NCI-H1436 treated with DMSO at 0.1 percent for 48 hours (cell line): ENCODE measurements at places on chromosomes 16 and 17.

DNA sequence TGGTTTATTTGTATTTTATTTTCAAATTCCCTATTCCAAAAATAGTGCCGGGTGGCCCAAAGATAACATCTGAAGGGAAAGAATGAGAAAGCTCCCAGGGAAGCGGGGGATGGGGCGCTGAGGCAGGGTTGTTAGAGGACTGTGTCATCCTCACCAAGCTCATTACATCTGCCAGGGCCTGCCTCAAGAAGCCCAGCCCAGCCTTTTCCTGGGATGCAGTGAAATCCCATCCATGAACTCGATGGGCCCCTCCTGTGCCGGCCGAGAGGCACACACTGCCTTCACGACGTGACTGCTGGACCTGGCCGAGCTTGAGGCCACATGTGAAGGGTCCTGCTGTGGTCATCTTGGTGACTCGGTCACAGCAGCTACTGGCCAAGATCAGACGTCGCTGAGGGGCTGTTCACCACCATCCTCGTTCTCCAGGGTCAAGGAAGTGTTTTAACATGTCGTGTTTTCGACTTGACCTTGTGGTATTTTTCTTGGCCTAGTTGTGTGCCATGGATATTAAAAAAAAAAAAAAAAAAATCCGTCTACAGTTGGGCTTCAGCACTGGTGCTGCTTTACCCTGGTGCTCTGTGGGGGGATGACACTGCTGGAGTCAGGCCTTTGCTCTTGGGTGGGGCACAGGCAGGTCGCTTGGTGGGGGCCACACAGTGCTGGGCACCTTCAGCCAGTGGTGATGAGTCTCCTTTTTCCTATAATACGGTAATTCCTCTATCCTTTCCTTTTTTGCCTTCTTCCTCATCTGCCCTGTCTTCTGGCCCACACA is 4.9 kb downstream of the TIMM22 start:
- no peak for DNase-seq

DNA sequence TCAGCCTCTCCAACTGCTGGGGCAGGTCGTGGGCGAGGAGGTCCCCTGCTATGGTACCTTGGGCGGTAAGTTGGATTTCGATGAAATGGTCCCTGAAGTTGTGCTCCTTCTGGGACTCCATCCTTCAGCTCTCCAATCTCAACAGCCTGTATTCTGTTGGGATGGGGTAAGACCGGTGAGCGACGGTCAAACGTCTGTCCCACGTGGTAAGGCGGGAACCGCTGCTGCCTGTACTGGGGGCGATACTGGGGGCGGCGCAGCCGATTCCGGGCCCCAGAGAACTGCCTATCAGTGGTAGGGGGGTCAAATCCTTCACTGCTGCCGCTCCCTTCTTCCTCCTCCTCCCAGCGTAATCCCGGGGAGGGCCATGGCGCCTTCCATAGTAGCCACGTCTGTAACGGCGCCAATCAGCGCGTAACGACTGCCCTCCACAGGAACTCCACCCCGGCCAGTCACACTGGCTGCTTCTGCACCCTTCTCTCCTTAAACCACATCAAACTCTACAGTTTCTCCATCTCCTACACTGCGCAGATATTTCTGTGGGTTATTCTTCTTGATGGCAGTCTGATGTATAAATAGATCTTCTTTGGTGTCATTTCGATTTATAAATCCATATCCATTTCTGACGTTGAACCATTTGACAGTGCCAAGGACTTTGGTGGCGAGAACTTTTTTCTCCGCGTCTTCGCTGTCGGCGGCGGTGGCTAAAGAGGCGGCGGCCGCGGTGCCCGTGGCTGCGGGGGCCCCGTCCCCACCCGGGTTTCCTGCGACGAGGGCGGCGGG is 41.1 kb downstream of the AHSP start:
- no peak for DNase-seq

- no peak for DNase-seq
Observed at GRCh38 chr17:45963889-45964288, 35.2 kb upstream of the STH start.

DNA sequence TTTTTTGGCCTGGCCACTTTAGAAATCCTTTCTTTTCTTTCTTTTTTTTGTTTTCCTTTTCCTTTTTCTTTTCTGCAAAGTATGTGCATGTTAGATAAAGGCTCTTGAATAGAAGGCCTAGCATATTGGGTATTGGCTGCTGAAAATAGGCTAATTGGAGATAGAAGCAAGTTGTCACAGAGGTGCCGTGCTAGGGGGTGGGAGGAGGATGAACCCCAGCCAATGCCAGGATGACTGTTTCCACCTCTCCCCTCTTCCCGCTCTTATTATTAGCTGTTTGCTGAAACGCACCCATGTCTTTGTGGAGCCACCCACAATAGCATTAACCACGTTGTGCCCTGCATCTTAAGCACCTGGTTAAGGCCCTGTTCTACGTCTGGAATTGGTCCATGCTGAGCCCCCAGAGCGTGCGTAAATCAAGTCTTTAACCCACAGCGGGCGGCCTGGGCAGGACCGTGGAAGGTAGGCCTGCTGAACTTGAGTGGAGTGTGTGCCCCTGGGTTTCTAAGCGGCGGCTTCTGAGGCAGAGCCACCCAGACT is 123.6 kb downstream of the MSI2 start:
- DNase-seq, result no peak

- DNase-seq, result no peak
Observed at GRCh38 chr16:27402569-27402963, 592 bp downstream of the IL21R start.

GRCh38 chr17:58831780-58832179 is 76.1 kb downstream of the PPM1E start:
- no peak for DNase-seq

GRCh38 chr17:70295329-70295728 is 126.0 kb downstream of the KCNJ2 start:
- no peak for DNase-seq

GRCh38 chr16:19874026-19874425 is 10.6 kb downstream of the GPRC5B start:
- DNase-seq, result no peak

GRCh38 chr16:48612611-48613010 is 2.6 kb upstream of the N4BP1 start:
- DNase-seq, result no peak

DNA sequence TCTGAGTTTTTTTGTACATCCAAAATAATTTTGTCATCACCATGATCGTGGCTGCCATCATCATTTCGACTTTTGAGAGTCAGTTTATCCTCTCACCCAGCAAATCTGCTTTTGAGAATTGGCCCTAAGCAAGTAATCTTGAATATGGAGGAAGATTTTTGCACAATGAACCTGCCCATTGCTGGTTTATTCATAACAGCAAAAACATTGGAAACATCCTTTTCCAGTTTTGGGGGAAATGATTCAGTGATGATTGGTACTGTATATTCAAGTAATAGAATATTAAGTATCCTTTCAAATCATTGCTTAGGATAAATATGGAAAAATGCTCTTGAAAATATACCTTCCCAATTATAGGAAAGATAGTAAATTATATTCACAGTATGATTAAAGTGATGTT is 53.1 kb downstream of the PRKCA start:
- no peak for DNase-seq

DNA sequence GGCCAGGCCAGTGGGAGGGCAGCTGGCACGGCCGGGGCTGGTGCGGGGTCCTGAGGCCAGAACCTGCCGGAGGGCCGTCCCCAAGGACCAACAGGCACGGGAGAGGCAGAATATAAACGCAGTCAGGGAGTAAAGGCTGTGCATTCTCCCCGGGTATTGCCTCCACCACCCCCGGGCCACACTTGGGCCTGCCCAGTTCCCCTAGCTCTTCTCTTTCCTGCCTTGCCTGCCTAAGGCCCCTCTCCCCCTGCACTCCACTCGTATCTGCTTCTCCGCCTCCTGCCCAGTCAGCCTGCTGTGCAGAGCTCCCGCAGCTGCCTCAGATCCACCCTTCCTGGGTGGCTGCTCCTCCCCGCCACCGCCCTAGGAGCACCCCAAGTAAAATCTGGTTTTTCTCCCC is 5.0 kb upstream of the RPH3AL start:
- no peak for DNase-seq

DNA sequence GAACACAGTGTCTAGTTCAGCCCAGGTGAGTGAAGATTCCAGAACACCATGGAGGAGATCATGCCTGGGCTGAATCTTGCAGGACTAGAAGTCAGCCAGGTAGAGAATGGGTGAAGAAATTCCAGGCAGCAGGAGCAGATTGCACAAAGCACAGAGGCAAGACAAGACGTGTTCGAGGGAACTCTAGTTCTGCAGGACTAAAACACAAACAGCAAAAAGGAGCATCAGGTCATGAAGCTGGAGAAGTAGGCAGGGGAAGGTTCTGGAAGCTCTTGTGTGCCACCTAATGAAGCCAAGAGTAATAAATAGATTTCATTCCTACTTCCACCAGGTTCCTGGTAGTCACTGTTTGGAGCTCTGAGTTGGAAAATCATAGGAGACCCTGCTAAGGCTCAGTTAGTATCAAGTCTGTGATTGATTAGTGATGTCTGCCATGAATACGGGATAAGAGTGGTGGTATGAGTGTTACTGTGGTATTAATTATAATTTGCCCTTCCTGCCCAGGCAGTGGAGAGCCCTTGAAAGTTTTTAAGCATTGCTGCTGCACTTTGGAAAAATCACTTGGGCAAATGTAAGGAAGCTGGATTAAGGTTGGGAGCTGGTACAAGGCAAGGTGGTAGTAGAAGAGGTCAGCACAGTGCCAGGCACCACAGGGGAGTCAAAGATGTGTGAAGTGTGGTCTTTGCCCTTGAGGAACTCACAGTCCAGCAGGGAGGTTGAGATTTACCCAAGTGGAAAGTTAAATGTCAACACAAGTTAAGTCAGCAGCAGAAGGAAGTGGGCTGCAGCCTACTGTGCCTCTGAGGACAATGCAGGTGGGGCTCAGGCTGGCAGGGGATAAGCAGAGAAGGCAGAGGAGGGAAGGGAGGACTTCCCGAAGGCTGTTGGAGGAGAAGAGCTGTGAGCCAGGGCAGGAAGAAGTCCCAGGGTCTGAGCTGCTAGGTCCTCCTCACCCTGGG is 13.5 kb upstream of the FOXN1 start:
- DNase-seq, result no peak

DNA sequence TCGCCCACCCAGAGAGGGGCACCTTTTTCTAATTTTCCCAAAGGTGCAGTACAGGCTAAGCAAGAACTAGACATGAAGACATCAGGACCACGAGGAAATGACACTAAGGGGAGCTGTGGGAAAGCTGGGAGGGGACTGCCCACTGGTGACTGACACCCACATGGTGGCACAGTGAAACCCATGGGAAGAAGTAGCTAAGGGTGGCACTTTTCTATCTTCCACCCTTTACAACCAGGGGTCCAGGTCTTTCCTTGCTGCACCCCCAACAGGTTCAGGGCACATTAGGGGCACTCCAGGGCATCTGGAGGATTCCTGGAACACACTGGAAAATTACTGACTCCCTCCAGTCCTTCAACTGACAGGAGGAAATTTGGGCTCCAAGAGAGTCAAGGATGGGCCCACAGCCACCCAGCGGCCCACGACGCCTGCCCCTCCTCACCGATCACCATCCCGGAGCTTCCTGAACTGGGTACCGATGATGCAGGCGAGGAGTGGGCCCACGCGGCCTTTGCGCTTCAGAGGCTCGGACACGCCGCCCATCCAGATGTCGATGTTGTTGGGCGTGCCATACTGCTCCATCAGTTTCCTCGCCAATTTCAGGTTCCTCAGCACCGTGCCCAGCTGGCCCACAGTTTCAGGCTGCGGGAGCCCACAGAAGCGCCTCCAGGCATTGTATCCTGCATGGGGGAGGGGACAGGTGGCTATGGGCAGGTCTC is 9.4 kb downstream of the MPO start:
- DNase-seq, result no peak

GRCh38 chr16:88806491-88807111 is 3.0 kb downstream of the CDT1 start:
- no peak for DNase-seq

DNA sequence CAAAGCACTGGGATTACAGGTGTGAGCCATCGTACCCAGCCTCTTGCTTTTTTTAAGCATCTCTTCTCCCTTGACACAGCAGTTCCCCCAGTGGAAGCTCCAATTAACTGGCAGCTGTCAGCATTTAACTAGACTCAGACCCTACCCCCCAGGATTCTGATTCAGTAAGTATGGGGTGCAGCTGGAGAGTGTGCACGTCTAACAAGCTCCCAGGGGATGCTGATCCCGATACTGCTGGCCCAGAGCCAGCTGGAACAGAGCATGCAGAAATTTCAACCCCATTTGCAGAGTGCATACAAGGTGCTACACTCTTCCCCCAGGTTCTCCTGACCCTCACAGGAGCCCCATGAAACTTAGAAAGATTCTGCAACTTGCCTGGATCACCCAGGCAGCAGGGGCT is 27.7 kb upstream of the BCO1 start:
- peak; percentile 93 for DNase-seq

GRCh38 chr16:86519649-86520316 is 9.5 kb downstream of the FOXF1 start:
- DNase-seq, result no peak

DNA sequence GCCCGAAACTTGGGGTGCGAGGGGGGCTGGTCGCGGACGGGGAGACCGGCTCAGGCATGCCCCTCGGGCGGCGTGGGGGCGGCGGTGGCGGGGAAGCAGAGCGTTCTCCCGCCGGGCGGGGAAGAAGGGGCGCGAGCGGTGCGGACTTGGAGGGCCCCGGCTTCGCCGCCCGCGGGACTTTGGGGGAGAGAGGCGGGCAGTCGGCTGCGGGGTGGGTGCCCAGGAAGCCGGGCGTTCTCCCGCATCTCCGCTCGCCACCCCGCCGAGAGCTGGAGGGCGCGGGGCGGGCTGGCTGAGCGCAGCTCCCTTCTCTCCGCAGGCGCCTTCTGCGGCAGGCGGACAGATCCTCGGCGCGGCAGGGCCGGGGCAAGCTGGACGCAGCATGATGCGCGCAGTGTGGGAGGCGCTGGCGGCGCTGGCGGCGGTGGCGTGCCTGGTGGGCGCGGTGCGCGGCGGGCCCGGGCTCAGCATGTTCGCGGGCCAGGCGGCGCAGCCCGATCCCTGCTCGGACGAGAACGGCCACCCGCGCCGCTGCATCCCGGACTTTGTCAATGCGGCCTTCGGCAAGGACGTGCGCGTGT is 772 bp downstream of the NTN1 start:
- DNase-seq, result no peak

DNA sequence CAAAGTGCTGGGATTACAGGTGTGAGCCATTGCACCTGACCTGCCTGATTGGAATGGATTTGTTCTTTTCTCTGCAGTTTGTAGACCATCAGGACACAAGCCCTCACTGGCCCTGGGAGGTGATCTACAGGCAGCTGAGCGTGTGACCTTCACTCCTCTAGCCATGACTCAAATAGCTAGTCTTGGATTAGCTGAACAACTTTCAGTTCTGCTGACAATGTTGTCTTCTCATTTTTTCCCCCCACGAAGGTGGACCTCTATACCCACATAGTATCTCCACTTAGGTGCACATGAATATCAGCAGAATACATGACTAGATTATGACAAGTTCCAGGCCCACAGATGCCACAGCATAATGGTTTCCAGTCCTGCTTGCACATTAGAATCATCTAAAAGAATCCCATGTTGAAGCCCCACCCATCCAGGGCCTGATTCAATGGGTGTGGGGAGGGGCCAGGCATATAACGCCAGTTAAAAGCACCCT is 36.8 kb downstream of the HS3ST3B1 start:
- DNase-seq, result no peak
